Kidney epithelial cell (primary cell): ENCODE measurements at places on chromosomes 16 and 17.

DNA sequence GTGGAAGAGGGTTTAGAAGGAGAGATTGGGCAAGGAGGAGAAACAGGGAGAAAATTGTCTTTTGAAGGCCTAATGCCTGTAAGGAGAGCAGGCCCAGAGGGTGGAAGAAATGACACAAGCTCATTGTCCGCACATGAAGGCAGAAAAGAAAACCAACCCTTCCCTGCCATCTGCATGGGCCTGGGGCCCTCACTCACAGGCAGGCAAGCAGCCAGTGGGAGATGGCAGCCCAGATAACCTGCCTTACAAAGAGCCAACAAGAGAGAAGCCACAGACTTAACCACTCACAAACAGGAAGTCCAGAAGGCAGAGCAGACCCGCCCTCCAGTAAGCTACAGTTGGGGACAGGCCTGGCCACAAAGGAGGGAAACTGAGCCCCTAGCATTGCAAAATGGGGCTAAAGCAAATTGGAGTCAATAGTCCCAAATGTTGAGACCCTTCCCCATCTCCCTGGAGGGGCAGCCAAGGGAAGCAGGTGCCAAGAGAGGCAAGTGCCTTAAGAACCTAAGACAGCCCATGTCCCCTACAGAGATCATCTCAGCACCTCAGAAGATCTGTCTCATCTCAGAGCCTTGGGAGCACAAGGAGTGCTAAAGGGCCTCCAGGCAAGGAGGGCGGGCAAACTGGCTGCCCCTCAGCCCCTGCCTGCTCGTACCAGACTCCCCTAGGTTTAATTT, 7.3 kb upstream of the TSPOAP1 start:
- no peak for DNase-seq

GRCh38 chr16:49811644-49812334, 44.1 kb downstream of the ZNF423 start:
- DNase-seq, result no peak

DNA sequence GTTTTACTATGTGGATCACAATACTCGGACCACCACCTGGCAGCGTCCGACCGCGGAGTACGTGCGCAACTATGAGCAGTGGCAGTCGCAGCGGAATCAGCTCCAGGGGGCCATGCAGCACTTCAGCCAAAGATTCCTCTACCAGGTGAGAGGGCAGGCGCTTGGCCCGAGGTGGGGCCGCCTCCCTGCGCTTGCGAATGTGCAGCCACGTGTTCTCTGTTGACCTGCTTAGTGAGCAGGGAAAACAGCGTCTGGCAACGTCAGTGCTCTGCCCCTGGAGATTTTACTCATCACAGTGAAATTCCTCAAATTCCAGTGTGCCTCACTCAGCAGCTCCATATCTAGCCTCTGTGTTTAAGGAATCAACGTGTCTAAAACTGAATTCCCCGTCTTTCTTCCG, 33.4 kb upstream of the CLEC18A start:
- peak; percentile 90 for DNase-seq

DNA sequence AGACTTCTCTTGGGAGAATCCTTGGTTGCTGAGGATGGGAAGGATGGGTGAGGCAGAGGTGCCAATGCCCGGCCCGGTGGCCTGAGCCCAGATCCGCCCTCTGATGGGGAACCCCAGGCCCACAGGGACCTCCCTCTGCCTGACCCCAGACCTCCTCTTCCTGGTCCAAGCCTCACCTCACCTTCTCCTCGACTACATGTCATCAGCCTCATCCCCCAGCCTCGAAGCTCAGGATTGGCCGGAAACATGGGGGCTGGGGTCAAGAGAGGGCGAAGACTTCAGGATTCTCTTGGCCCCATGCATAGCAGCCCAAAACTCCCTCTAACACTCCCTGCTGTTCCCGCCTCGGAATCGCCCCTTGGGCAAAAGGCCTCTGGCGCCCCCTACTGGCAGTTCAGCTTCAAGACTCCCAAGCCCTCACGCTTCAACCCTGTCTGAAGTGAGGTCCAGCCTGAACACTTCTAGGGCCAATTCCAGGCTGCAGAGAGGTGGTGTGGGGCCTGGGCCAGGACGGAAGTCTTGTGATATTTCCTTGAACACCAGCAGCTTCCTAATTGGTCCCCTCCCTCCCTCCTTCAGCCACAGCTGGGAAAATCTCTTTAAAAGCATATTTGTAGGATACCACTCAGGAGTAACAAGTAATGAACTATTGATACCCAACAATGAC, 47.2 kb downstream of the ARHGAP27 start:
- no peak for DNase-seq

DNA sequence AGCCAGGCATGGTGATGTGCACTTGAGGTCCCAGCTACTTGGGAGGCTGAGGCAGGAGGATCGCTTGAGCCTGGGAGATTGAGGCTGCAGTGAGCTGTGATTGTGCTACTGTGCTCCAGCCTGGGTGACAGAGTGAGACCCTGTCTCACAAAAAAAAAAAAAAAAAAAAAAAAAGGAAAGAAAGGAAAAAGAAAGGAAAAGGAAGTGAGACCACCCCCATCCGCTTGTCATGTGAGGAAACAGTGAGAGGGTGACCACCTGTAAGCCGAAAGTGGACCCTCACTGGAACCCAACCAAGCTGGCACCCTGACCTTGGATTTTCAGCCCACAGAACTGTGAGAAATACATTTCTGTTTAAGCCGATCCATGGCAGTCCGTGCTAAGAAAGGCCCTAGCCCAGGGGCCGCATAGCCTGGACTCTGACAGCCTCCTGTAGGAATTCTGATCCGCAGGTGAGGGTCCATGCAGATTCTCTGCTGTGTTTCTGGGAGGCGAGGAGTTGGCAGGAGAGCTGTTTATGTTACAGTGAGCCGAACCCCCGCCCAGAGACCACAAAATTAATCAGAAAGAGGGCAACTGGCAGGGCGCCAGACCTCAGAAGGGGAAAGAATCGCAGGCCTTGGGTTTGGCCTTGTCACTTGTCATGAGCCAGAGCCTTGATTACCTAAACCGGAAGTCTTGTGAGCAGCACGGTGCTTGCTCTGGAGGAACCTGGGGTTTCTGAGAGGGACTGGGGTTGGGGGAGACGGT, 945 bp downstream of the SGSH start:
- peak; percentile 52 for DNase-seq

DNA sequence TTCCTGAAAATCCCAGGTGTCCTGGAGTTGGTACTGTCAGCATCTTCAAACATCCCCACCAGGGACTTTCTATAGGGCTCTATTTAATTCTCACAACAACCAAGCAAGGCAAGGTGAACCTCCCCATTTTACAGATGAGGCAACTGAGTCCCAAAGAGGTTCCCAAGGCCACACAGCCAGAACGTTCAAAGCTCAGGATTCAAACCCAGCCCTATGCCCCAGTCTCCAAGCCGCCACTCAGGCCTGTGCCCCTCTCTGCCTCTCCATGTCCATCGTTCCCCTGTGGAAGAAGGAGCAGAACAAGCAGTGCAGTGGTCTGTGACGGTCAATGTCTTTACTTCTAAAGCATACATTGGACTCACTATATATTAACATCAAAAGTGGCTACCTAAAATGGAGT, 6.1 kb downstream of the ZNF319 start:
- DNase-seq, result no peak

DNA sequence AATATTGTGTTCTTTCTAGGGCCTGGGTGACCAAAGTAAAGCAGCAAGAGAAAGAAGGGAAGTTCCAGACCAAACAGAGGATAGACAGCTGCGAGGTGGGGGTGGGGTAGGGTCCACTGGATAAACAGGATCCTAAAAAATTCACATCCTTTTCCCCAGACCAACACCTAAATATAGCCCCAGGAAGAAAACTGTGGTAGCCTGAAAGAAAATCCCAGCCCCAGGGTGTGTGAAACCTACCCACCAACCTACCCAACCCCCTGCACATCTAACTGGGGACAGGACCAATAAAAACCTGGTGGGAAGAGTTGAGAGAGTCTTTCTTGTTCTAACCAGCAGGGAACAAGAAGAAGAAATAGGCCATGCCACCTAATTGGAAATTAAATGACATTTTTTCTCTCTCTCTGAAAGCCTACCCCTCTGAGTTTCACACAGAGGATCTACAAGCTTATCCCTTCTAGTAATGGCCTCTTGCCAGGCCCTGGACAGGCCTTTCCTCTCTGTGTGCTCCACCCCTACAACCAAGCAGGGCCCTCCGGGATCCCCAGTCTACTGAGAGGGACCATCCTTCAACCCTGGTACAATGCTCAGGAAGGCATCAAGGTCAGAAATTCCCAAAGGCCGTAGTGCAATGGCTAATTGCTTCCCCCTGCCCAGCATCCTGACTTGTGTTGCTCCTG, 12.0 kb downstream of the MYO18A start:
- no peak for DNase-seq

- DNase-seq, result no peak
Measured at GRCh38 chr16:70526403-70526802, 2.8 kb downstream of the SF3B3 start.

DNA sequence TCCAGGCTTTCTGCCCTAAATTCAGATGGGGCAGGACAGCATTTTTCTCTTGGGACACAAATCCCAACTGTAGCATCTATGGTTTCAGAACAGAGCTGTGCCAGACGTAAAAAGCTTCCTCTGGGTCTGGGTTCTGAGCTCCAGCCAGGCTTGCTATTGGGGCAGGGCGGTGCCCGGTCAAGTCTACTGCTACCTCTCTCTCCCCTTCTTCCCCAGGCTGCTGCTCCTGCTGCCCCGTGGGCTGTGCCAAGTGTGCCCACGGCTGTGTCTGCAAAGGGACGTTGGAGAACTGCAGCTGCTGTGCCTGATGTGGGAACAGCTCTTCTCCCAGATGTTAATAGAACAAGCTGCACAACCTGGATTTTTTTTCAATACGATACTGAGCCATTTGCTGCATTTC, 1.1 kb downstream of the MT1M start:
- DNase-seq, result no peak

GRCh38 chr17:19651451-19652238, 3.1 kb downstream of the ALDH3A2 start:
- no peak for DNase-seq

DNA sequence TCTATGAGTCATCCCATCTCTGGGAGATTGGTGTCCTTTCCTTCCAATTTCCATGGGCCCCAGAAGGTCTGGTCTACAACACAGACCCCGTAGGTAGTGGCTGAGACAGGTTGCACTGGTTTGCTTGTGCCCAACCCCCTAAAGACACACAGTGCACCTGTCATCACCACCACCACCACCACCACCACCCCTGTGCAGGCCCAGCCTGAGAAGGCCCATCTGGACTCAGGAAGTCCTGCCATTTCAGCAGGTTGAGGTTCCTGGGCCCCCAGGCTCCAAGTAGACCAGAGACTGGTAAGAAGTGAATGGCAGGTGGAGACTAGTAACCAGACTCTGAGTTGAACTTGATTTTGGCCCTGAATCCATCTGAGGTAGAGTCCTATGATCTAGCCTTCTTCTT, 25.9 kb upstream of the PHB1 start:
- DNase-seq, result no peak

GRCh38 chr17:65334406-65334805, 197.2 kb downstream of the RGS9 start:
- DNase-seq, result no peak

DNA sequence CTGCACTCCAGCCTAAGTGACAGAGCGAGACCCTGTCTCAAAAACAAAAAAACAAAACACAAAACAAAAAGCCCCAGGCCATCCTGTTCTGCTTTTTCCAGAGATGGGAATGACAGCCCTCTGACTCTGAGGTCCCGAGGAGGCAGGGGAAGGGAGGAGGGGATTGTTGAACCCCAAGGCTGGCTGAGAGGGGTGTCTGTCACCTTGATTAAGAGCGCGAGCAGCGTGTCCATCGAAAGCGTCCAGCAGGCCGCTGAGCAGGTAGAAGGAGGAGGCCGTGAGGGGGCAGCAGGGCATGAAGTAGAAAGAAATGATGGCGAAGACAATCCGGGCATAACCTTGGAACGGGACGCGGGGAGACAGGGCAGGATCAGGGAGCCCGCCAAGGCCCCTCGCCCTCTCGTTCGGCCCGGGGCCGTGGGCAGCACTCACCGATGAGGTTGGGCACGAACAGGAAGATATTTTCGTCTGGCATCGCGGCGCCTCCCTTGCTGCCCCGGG, 593 bp downstream of the CDIPT start:
- no peak for DNase-seq

DNA sequence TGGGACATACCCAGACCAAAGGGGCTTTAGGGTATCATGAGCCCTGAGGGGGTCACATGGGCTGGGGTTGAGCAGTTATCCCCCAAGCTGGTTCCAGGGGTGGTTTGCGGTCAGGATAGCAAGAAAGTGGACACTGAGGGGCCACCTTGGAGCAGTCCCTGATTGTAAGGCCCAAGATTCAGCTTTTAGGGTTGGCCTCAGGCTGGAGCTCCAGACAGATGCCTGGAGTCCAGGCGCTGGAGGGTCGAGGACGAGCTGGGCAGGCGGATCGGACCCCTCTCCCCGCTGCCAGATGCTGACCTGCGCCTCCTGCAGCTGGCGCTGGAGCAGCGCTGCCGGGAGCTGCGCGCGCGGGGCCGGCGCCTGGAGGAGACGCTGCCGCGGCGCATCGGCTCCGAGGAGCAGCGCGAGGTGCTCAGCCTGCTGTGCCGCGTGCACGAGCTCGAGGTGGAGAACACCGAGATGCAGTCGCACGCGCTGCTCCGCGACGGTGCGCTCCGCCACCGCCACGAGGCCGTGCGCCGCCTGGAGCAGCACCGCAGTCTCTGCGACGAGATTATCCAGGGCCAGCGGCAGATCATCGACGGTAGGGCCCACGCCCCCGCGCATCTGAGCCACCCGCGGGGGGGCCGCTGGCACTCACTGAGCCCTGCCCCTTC, 10.0 kb downstream of the BTBD17 start:
- no peak for DNase-seq

- no peak for DNase-seq
Measured at GRCh38 chr16:84535851-84536250, 31.4 kb upstream of the MEAK7 start.

DNA sequence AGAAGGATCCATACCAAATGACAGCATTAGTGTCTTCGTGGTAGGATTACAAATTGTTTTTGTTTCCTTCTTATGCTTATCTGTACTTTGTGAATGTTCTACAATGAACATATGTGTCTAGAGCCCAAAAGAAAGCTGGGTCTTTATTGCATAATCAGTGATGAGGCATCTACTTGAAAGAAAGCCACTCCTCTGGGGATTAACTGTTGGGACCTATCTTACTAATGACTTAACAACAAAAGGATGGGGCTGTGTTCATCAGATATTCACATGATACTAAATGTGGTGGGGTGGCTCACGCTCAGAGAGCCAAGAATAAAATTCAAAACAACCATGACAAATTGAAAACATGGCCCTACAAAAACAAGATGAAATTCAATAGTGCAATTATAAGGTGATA, 160.2 kb downstream of the RGS9 start:
- DNase-seq, result no peak

- DNase-seq, result peak; percentile 82
Measured at GRCh38 chr16:68490829-68491575, 42.7 kb upstream of the SMPD3 start.
